ENCODE measurements at places on chromosomes 12 and 14.

- peaks cover 5% of the 10 kb centered on the region for H3K4me1 ChIP-seq
- no peaks in the 10 kb centered on the region for H3K36me3 ChIP-seq
- DNase-seq = no peak
- H3K27me3 ChIP-seq = no peaks in the 10 kb centered on the region
- H3K27ac ChIP-seq = no peak overlapping the region
Measured at GRCh38 chr12:78155546-78155945, 324.9 kb downstream of the NAV3 start.

DNA sequence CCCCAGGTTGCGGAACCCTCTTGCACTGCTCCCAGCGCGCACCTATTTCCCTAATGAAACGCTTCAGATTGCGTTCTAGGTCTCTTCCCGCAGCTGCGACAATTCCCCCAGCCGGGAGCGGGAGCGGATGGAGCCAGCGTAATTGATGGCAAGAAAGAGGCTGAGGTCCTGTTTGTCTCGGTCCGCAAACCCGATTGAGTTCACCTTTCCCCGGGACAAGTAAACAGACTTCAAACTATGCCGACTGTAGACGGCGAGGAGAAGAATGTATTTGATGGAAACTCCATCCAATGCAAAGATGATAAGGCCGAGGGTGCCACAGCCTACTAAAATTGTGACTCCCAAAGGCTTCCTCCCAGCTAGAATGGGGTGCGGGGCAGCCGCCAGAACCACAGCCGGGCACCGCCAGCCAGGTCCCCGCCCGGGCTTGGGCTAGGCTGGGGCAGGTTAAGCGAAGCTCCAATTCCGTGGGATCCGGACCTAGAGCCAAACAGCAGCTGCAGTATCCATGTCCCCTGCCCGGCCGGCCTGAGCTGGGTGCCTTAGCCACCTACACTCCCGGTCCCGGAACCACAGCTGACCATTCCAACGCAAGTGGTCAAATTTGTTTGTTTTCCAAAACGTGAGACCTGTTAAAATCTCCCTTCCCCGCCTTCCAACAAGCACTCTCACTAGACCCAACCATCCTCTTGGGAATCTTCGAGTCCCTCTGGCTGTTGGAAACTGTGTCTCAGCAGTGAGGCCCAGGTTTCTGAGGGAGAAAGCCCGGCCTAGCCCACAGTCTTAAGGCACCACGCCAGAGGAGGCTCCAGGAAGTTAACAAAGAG, 5.5 kb downstream of the NKX2-1 start:
- H3K27me3 ChIP-seq = peaks cover 100% of the 10 kb centered on the region
- H3K36me3 ChIP-seq = no peaks in the 10 kb centered on the region
- H3K4me1 ChIP-seq = peaks cover 7% of the 10 kb centered on the region
- H3K27ac ChIP-seq = no peak overlapping the region
- H3K4me3 ChIP-seq = no peak overlapping the region

GRCh38 chr14:59427653-59428580, 37.3 kb downstream of the GPR135 start:
- no peaks in the 10 kb centered on the region for H3K36me3 ChIP-seq
- DNase-seq = no peak
- no peaks in the 10 kb centered on the region for H3K4me1 ChIP-seq
- H3K4me3 ChIP-seq = no peak overlapping the region
- H3K27ac ChIP-seq = no peak overlapping the region
- H3K27me3 ChIP-seq = no peaks in the 10 kb centered on the region

GRCh38 chr12:120474616-120474960, 5.0 kb upstream of the SRSF9 start:
- no peak overlapping the region for H3K4me3 ChIP-seq
- no peaks in the 10 kb centered on the region for H3K36me3 ChIP-seq
- no peak overlapping the region for H3K27ac ChIP-seq
- DNase-seq = peak; percentile 42
- peaks cover 9% of the 10 kb centered on the region for H3K4me1 ChIP-seq
- H3K27me3 ChIP-seq = no peaks in the 10 kb centered on the region

- H3K4me1 ChIP-seq = no peaks in the 10 kb centered on the region
- H3K27ac ChIP-seq = no peak overlapping the region
- H3K4me3 ChIP-seq = no peak overlapping the region
- no peaks in the 10 kb centered on the region for H3K27me3 ChIP-seq
Measured at GRCh38 chr12:34335819-34336262, 313.5 kb downstream of the ALG10 start.

DNA sequence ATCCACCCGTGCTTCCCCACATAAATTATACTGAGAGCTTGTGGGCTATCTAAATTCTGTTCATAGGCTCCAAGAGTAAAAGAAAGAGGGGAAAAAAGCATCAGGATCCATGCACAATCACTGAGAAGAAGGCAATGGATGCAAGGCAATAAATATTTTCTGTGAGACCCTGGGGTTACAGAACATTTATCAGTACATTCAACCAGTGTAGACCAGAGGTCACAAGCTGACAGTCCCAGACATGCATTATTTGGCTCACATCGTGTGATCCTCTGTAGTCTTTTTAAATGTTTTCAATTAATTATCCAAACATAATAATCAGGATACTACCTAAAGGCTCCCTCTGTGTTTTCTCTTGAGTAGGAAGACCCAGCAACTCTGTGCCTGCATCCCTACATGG, 267.9 kb upstream of the CAND1 start:
- H3K36me3 ChIP-seq = no peaks in the 10 kb centered on the region
- H3K4me1 ChIP-seq = no peaks in the 10 kb centered on the region
- no peak overlapping the region for H3K4me3 ChIP-seq
- no peak for DNase-seq
- H3K27ac ChIP-seq = no peak overlapping the region

DNA sequence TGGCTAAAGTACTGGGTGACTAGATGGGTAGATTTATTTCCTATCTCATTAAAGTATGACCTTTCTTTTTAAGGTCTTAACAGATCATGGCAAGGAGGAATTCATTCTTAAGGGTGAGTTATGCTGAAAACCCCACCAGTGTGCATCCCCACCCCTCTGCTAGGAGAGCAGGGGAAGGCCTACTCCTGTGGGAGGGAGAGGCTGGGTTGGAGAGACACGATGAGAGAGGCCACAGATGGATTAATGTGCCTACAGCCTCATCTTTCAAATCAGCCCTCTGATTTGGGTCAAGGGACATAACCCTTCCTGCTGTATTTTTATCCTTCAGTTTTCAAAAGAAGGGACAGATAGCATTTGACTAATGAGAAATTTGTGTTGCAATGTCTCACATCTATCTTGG, 185.5 kb downstream of the SSPN start:
- H3K27ac ChIP-seq = no peak overlapping the region
- DNase-seq = no peak
- H3K4me3 ChIP-seq = no peak overlapping the region
- H3K27me3 ChIP-seq = no peaks in the 10 kb centered on the region

All from A673 (cell line).